ENCODE measurements at places on chromosomes 3 and 15. TPM values are rescaled to one million over a fixed set of nuclear protein-coding genes. Genes with fewer than 3 reads are reported as not detected.

DNA sequence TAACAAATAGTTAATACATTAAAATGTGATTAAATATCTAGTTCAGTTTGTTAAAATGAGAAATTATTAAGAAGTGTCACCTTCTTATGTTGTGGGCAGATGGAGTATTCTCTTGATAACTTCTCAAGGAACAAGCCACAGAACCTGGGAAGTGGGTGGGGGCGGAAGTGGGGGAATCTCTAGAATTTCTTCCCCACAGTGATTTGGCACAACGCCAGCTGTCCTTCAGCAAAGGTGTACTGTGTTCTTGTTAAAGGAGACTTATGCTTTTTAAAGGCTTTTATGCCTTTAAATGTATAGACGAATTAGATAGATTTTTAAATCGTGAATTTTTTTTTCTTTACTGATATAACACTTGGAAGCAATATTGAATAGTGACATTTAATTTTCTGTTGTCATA, 42.4 kb downstream of the SEC22A start:
- peak; percentile 21 for DNase-seq

The BFSP2 gene
- not detected for total RNA-seq

The RYR3 gene
- total RNA-seq: 0.52 TPM

DNA sequence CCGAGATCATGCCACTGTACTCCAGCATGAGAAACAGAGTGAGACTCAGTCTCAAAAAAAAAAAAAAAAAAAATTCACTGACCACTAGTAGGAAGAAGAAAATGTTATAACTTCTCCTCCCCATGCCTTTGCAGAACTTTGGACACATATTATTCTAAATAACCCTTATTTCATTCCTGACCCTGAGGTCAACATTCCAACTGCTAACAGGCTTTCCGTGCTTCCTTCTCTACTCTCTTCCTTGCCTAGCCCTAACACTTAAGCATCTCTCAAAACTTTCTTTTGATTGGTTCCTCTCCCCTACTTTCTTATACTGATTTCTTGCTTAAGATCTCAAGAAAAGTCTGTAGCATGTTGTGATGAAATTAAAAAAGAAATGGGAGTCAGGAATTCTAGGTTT, 146.8 kb downstream of the MEX3B start:
- no peak for DNase-seq

- DNase-seq: no peak
Measured at GRCh38 chr15:45759936-45760335, 125.1 kb downstream of the SQOR start.

Data from ovary (tissue), 10 donors.